Activated T-cell treated with anti-CD3 and anti-CD28 coated beads, Interleukin-2, amount 50 U/mL, for 72 hours (primary cell): ENCODE measurements at places on chromosomes 16 and 17.

DNA sequence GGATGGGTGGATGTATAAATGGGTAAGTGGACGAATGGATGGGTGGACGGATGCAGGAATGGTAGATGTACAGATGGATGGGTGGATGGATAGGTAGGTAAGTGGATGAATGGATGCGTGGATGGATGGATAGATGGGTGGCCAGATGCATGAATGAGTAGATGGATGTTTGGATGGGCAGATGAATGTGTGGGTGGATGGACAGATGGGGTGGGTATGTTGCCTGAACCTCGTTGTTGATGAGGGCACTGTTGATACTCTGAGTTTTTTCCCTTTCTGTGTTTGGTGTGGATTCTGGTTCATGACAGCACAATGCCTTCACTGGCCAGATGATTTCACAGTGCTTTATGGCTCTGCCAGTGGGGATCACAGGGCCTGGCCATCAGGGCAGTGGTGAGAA lies 208.3 kb downstream of the NPIPB11 start:
- H3K4me3 ChIP-seq = no peak overlapping the region
- H3K27me3 ChIP-seq = no peaks in the 10 kb centered on the region
- no peaks in the 10 kb centered on the region for H3K36me3 ChIP-seq
- no peak for DNase-seq

DNA sequence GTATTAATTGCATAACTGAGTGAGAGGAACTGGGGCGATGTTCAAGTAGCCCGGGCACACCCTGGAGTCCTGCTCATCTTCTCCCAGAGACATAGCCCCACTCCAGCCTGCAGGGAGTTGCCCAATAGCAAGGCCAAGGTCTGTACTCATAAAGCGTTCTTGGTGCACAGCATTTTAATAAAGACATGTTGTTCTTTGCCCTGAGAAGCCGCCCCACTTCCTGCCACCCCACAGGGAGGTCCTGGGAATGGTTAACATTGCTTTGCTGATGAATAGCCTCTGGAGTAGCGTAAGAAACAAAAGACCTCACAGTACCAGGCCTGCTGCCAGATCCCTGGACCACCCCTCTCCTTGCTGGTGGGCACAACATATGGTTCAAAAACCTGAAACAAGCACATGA lies 21.6 kb upstream of the CDH1 start:
- peaks cover 33% of the 10 kb centered on the region for H3K4me1 ChIP-seq
- peaks cover 5% of the 10 kb centered on the region for H3K36me3 ChIP-seq
- H3K4me3 ChIP-seq = no peak overlapping the region
- DNase-seq = no peak
- H3K27me3 ChIP-seq = peaks cover 15% of the 10 kb centered on the region

DNA sequence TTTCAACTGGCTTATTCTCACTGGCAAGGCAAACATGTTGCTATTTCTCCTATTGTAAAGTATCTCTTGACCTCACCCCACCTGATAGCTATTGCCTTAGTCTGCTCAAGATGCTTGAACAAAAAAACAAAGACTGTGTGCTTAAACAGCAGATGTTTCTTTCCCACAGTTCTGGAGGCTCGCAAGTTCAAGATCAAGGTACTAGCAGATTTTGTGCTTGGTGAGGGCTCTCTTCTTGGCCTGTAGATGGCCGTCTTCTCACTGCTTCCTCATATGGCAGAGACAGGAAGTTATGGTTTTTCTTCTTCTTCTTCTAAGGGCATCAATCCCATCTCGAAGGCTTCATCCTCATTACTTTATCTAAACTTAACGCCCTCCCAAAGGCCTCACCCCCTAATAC lies 109.7 kb upstream of the CLEC3A start:
- no peaks in the 10 kb centered on the region for H3K4me1 ChIP-seq
- no peak overlapping the region for H3K27ac ChIP-seq
- peaks cover 7% of the 10 kb centered on the region for H3K27me3 ChIP-seq
- no peak for DNase-seq
- H3K36me3 ChIP-seq = no peaks in the 10 kb centered on the region

- peak; percentile 61 for DNase-seq
- H3K27me3 ChIP-seq = no peaks in the 10 kb centered on the region
- peak within 1 kb of the TSS; percentile 97 for H3K27ac ChIP-seq
- H3K36me3 ChIP-seq = peaks cover 15% of the 10 kb centered on the region
- peak within 1 kb of the TSS; percentile 83 for H3K4me3 ChIP-seq
- peaks cover 77% of the 10 kb centered on the region for H3K4me1 ChIP-seq
Measured at GRCh38 chr16:29820271-29820701, at the start of gene MVP. TSS of gene MVP (plus strand) at chr16:29820462. CDS start at chr16:29830550, 10,088 bp downstream.

- H3K4me3 ChIP-seq = no peak overlapping the region
- H3K27me3 ChIP-seq = no peaks in the 10 kb centered on the region
- no peak overlapping the region for H3K27ac ChIP-seq
- no peak for DNase-seq
- H3K36me3 ChIP-seq = peaks cover 8% of the 10 kb centered on the region
- H3K4me1 ChIP-seq = peaks cover 6% of the 10 kb centered on the region
Measured at GRCh38 chr17:79080761-79081290, 6.2 kb downstream of the ENGASE start.

DNA sequence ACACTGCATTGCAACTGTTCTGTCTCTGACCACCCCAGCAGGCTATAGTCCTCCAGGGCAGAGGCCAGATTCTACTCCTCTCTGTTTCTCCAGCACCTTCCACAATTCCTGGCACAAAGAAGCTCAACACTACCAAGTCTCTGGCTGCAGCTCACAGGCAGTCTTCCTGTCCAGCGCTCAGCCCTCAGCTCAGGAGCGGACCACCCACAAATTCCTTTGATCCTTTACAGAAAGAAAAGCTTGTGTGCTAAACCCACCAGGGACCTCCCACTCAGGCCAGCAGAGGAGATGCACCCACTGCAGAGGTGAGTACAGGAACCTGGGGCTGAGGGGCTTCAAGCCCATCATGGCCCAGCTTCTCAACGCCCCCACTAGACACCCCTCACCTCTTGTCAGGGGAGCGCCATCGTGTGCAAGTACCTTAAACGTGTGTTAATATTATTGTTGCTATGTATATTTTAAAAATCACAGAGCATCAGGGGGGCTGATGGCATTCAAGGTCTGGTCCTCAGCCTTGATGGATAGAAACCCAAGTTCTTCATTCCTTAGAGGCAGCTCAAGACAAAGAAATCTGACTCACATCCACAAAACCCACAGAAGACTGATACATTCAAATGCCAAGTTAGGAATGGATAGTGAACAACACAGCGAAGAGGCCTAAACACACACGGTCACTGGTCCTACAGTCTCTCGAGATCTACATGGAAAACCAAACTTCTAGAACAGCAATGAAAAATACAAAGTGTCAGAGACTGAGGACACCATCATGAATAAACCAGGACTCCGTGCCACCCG lies 8.4 kb downstream of the HSDL1 start:
- peaks cover 60% of the 10 kb centered on the region for H3K4me1 ChIP-seq
- no peaks in the 10 kb centered on the region for H3K36me3 ChIP-seq
- H3K27ac ChIP-seq = no peak overlapping the region
- DNase-seq = no peak

- peaks cover 28% of the 10 kb centered on the region for H3K4me1 ChIP-seq
- DNase-seq = no peak
- H3K27me3 ChIP-seq = no peaks in the 10 kb centered on the region
- H3K4me3 ChIP-seq = no peak overlapping the region
- H3K36me3 ChIP-seq = no peaks in the 10 kb centered on the region
- peak overlapping the region; percentile 64 for H3K27ac ChIP-seq
Measured at GRCh38 chr17:29412780-29413565, 22.8 kb downstream of the TAOK1 start.

DNA sequence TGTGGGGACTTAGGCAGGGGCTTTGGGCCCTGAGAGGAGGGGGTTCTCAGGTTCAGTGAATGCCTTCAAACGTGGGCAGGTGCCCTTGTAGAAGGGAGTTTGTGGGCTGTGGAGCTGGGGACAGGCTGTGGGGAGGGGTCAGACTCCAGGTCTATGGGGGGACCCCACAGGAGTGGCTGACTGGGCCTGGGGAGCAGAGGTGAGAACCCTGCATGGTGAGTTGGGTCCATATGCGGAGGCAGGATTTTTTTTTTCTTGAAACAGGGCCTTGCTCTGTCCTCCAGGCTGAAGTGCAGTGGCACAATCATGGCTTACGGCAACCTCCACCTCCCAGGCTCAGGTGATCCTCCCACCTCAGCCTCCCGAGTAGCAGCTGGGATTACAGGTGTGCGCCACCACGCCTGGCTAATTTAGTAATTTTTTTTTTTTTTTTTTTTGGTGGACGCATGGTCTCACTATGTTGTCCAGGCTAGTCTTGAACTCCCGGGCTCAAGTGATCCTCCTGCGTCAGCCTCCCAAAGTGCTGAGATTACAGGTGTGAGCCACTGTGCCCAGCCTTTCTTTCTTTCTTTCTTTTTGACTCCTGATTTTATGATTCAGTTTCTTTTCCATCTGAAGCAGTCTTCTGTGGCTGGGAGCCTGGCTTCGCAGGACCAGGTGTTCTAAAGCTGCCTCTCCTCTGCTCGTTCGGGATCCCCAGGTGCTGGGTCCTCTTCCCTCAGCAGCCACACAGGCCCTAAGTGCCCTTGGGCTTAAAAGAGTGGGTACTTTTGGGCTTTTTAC lies 19.0 kb upstream of the ADCY7 start:
- H3K27me3 ChIP-seq = no peaks in the 10 kb centered on the region
- no peaks in the 10 kb centered on the region for H3K36me3 ChIP-seq
- H3K4me1 ChIP-seq = peaks cover 15% of the 10 kb centered on the region

GRCh38 chr16:56576585-56577299 lies 11.9 kb downstream of the MT4 start:
- H3K36me3 ChIP-seq = no peaks in the 10 kb centered on the region
- peaks cover 14% of the 10 kb centered on the region for H3K4me1 ChIP-seq
- peak overlapping the region; percentile 60 for H3K27ac ChIP-seq
- peak; percentile 89 for DNase-seq

DNA sequence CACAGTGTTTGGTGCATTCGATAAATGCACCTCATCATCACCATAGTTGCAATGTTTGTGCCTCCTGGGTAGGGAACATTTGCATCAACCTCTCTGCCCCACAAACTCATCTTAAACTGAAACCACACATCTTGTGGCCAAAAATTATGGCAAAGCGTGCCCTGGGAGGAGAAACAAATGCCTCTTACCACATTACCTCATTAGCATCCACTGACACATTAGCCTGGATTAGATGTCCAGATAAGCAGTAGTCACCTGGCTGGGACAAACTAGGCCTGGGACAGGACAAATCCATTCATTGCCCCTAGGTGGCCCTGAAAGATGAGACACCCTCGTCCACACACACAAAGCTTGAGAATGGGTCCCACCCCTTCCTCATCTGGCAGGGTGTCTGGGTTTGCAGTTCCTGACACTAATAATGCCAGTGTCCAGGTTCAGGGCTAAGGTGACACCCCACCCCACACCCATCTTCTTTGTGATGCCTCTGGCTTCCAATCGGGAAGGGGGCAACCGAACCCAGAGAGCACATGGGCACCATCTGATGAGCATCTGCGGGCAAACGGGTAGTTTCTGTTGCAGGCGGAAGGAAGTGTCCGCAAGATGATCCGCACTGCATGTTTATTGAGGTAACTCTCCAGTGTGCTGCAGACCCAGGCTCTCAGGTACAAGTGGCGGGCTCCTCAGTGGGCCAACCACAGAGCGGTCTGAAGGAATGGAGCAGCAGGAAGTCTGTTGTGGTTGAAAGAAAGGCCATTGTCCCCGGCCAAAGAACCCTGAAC lies 8.6 kb downstream of the XYLT1 start:
- H3K4me1 ChIP-seq = peaks cover 42% of the 10 kb centered on the region
- H3K27ac ChIP-seq = no peak overlapping the region
- H3K4me3 ChIP-seq = peak overlapping the region; percentile 48
- no peak for DNase-seq
- H3K36me3 ChIP-seq = no peaks in the 10 kb centered on the region

- peaks cover 14% of the 10 kb centered on the region for H3K27me3 ChIP-seq
- no peak overlapping the region for H3K27ac ChIP-seq
- H3K4me3 ChIP-seq = no peak overlapping the region
- no peak for DNase-seq
- no peaks in the 10 kb centered on the region for H3K36me3 ChIP-seq
Measured at GRCh38 chr17:19345486-19346350, 16.8 kb downstream of the B9D1 start.

DNA sequence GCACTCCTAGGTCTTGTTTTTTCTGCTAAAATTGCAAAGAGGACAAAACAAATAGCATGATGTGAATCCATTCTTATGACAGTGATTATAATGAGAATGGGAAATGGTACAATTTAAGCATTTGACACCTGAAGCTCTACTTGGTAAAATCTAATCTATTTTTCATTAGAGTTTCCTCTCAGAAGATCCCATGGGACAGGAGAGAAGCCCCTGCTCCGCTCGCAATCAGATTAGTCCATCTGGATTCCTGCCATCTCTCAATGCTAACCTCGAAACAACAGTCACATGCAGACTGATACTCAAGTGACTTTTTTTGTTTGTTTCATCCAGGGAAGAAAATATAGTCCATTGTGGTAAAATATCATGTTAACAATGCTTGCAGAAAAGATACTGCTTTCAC lies 107.4 kb upstream of the TOM1L1 start:
- DNase-seq = no peak
- H3K36me3 ChIP-seq = no peaks in the 10 kb centered on the region
- H3K4me3 ChIP-seq = no peak overlapping the region
- no peaks in the 10 kb centered on the region for H3K27me3 ChIP-seq
- H3K27ac ChIP-seq = no peak overlapping the region
- H3K4me1 ChIP-seq = no peaks in the 10 kb centered on the region

DNA sequence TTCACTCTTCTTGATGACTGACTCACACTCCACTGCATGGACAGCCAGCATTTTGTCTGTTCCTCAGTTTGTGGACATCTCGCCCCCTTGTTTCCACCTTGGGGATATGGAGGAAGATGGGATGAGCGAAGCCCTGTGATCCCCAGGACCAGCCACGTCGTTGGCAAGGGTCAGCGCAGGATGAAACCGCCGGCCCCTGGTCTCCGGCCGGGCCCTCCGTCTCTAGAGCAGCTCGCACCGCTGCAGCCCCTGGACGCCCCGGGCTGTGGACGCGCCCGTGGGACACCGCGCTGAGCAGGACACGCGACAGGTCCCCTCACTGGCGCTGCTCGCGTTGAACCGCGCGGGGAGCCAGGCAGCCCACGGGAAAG lies 604 bp upstream of the ZC3H18 start:
- H3K4me3 ChIP-seq = peak overlapping the region; percentile 92
- H3K27ac ChIP-seq = peak overlapping the region; percentile 91
- no peak for DNase-seq
- no peaks in the 10 kb centered on the region for H3K27me3 ChIP-seq
- H3K36me3 ChIP-seq = no peaks in the 10 kb centered on the region

GRCh38 chr16:84538222-84538840 lies 33.9 kb upstream of the MEAK7 start:
- no peaks in the 10 kb centered on the region for H3K27me3 ChIP-seq
- peaks cover 16% of the 10 kb centered on the region for H3K4me1 ChIP-seq
- no peak overlapping the region for H3K27ac ChIP-seq
- no peak overlapping the region for H3K4me3 ChIP-seq
- DNase-seq = no peak

- no peaks in the 10 kb centered on the region for H3K27me3 ChIP-seq
- no peak for DNase-seq
- H3K4me3 ChIP-seq = no peak overlapping the region
Measured at GRCh38 chr16:67990018-67990386, 9.3 kb downstream of the DPEP2 start.
